ENCODE measurements at places on chromosomes 2 and 18.

DNA sequence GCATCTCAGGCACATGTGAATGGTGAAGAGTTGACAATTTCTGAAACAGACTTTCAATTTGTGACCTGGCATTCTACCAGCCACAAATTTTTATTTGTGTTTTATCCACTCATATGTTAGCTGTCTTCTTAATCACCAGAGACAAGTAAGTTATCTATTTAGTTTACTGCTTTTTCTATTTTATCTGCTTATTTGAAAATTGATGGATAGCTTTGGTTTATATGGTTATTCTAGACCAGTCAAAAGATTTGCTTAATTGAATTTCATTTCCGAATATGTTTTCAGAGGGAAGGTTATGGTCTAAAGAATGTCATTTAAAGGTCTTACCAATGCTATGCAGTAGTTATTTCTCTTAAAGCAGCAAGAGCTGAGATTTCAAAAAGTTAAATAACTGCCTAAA lies 43.5 kb upstream of the LRRTM1 start:
- DNase-seq, result no peak

DNA sequence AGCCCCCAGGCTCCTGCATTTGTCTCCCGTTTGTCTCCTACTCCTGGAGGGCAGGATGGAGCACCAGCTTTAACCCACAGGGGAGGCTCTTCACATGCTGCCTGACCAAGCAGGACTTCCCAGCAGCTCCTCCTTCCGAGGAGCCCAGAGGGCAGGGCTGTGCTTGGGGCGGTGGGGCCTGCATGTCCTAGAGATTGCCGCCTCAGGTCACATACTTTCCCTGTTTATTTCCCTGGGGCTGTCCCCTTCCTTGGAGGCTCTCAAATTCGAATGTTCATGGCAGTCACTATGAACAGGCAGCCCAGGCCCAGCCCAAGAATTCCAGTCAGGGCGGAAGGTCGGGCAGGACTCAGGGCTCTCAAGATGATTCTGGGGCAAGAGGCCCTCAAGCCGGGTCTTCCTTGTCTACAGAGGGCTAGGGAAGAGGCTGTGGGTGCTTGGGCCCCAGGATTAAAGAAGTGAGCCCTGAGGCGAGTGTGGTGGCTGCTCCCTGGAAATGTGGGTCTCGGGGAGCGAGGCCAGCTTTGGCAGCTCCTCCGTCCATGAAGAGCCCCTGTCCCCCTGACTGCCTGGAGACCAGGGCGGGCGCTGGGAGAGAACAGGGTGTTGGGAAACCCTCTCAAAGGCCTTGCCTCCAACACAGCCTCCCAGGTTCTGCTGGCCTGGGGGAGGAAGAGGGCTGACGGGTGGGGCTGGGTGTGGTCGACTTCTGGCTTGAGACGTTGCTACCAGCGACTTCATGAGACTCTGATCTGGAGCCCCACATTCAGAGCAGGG lies 48.9 kb upstream of the HPCAL1 start:
- no peak for DNase-seq

- DNase-seq, result no peak
These were observed 577.1 kb upstream of the KLHL29 start for GRCh38 chr2:22807872-22808271.

DNA sequence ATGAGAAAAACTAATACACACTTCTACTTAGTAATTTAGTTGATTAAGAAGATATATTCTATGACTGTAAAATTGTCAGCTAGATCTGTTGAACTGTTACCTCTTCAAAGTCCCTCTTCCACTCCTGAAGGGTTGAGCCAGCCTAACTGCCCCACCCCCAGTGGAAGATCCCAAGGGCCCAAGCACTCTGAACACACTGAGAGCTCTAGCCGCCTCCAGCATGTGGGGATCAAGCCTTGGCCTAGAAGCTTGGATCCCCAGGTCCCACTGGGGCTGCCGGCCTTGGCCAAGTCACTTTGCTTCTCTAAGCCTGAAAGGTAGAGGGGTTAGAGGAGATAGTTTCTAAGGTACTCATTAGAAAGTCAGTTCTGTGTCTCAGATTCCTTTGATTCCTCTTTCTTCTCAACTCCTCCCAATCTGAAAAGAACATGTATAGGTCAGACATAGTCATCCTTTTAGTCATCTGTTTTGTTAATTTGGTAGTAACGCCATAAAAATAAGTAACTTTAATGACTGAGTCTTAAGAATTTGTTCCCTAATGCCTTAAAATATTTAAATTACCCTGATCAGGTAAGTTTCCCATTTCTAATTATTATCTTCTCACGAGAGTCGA lies 5.6 kb downstream of the CPSF3 start:
- no peak for DNase-seq
